ENCODE measurements at places on chromosomes 3 and 15.

GRCh38 chr15:78434134-78434533, 3.9 kb upstream of the IREB2 start:
- DNase-seq: no peak

- DNase-seq: no peak
Measured at GRCh38 chr15:92541291-92542200, 114.0 kb downstream of the FAM174B start.

GRCh38 chr15:28930476-28931291, 44.9 kb downstream of the APBA2 start:
- DNase-seq: peak; percentile 50

DNA sequence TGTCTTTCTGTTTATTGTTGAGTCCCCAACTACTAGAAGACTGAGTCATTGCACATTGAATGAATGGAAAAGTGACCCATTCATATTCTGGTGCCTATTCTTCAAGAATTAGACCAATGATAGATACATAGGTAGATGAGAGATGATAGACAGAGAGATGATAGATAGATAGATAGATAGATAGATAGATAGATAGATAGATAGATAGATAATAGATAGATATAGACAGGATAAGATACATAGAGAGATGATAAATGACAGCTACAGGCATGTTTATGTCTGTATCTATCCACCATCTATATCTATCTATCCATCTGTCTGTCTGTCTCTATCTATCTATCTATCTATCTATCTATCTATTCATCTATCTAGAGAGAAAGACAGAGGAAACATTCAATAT, 170.3 kb upstream of the ARRDC4 start:
- DNase-seq: no peak

DNA sequence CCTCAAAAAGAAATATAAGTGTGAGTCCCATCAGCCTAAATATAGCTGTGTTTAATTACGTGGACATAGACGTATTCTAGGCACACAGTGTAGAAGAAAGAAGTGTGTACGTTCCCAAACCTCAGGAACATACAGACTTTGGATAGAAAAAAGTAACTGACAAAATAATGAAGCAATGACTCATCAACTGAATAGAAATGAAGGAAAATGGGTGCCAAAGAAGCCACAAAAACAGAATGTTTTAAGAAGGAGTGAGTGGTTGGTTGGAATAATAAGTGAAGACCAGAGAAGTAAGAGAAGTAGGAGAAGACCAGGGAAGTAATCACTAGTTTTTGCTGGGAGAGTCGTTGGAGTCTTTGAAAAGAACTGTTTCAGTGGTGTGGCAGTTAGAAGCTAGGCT, 518.1 kb downstream of the ROBO1 start:
- no peak for DNase-seq

DNA sequence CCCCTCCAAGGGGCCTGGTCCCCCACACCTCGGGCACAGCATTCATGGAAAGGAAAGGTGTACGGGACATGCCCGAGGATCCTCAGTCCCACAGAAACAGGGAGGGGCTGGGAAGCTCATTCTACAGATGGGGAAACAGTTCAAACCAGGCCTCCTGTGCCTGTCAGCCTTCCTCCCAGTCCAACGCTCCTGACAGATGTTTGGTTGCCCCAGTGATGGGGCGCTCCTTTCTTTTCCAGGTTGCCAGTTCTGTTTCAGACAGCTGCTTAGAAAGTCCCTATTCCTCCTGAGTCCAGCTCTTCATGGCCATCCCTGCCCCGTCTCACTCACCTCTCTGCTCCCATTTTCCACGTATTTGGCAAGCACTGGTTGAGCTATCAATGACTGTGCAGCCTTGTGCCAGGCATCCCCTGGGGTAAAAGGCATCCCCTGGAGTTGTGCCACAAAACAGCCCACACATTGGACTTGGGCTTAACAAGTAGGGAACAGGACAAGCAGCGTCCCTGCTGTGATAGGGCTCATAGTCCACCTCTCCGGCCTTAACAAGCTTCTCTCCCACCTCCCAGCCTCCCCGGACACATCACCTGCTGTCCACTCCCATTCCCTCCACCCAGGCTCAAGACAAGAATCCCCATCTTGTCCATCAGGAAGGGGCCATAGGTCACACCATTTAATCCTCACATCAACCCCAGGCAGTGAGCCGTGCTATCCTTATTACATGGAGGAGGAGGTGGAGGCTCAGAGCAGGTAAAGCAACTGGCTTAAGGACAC, 6.6 kb downstream of the OXTR start:
- no peak for DNase-seq

DNA sequence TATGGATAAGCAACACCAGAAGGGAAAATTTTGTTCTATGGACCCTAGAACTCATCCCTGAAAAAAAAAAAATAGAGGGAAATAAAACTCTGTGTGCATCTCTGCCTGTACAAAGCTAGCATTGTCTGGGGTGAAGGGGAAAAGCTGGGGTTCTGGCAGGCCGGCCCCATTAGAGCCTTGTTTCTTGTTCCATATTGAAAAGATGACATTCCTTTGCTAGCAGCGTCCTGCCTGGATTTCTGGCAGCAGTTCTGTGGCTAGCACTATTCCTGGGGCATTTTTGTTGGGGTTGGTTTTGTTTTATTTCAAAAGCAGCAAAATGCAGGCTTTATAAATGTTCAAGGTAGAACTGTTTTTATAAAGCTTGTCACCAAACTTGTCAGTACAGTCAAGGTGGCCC, 45.2 kb downstream of the RARB start:
- DNase-seq: no peak

GRCh38 chr15:84947947-84948830, 33.5 kb upstream of the PDE8A start:
- DNase-seq: no peak

DNA sequence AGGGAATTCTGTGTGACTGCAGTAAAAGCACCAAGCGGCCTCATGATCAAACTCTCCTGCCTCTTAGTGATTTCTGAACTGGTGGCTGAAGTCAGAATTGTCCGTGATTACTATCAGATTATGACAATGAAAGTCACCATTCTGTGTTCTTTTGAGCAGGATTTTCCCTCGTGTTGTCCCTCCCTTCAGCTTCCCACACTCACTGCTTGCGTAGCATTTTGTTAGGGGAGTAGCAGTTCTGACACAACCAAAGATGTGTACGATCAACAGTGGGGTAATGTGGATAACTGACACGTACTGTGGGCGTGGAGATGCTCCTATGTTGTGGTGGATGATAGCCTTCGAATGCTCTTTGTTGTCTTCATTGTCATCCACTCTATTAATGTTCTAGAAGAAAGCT, 67.8 kb upstream of the ICE2 start:
- no peak for DNase-seq

GRCh38 chr15:40029979-40030893, 8.7 kb downstream of the SRP14 start:
- DNase-seq: no peak

GRCh38 chr3:86934851-86935250, 56.1 kb downstream of the VGLL3 start:
- no peak for DNase-seq

Measured in left forelimb (tissue), 1 donor.